NCI-H2029 treated with DMSO at 0.1 percent for 48 hours (cell line): ENCODE measurements at places on chromosomes 4 and X.

DNA sequence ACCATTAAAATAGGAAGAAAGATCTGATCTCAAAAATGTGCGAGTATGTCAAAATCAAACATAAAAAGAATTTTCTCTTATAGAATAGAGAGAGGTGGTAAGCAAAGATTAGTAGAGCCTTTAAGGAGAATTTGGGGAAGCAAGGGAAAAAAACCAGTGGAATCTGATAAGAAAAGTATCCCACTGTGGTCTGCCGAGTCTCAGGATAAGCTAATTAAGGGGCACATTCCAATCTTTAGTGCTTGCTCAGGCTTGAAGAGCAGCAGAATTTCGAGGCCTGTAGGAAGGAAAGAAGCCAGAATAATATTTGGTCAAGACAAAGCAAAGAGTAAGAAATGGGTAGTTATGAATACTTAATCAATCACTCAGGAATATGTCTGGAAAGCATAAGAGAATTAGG lies 13.0 kb downstream of the STATH start:
- DNase-seq = no peak

DNA sequence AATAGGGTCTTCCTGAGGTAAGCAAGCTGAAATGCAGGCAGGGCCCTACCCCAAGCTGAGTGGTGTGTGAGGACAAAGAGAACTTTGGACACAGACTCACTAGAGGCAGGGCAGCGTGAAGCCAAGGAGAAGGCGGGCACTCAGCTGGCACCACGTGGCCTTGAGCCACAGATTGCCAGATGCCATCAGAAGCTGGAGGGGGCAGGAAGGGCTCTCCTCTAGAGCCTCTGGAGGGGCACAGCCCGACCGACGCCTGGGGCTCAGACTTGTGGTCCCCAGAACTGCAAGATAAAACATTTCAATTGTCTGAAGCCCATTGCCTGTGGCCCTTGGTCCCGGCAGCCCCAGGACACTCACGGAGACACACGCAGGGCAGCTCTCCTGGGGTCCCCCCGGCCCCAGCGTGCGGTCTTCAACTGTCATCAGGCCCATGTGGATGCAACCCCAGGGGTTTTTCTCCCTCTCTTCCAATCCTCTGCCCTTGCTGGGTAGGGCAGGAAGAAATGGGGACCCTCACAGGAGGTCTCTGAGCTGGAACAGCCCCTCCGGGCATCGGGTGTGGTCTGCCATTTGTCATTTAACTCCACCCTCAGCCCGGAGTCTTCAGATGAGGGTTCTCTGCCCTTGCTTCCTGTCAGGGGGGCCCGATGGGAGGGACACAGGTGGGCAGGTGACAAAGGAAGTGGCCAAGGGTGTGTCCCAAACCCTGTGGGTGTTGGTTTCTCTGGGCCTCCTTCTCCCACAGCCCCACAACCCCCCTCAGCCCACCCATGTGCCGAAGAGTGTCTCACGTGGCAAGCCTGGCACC lies 22.2 kb downstream of the HMX1 start:
- DNase-seq = no peak

GRCh38 chr4:41144812-41145211 lies 69.5 kb downstream of the APBB2 start:
- no peak for DNase-seq

- no peak for DNase-seq
These were observed 595.6 kb upstream of the TENM3 start for GRCh38 chr4:181647396-181648147.

DNA sequence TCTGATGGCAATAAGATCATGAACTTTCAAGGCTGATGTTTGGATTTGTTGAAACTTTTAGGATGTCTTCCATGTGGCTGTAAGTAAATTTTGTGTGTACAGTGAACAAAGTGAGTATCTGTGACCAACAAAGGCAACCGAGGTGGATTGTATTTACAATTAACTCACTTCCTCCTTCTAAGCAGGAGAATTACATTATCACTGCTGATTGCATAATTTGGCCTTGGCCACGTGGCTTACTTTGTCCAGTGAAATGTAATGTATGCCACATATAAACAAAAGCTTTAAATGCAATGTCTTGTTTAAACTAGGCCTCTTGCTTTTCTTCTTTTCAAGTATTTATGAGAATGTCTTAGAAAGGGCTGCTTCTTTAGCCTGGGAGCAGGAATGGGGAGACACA lies 66.3 kb upstream of the MAD2L1 start:
- no peak for DNase-seq

DNA sequence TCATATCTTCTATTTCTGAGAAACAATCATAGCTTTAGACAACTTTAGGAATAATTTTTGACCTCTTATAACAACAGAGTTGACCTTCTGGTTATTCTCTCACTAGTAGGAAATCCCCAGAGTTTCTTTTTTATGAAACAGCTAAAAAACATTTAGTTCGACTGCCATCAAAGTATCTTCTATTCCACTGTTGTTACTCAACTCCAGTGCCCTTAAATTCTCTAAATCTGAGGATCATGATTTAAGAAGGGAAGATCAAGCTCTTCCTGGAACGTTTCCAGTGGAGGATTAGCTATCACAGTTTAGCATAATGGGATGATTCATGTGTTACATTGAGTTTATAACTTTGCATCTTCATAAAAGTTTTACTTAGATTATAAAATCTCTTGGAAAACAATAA lies 134.9 kb upstream of the VEGFC start:
- DNase-seq = no peak

GRCh38 chrX:16484338-16484737 lies 165.6 kb upstream of the S100G start:
- DNase-seq = no peak

GRCh38 chrX:121864561-121864960 lies 817.2 kb downstream of the GLUD2 start:
- no peak for DNase-seq

DNA sequence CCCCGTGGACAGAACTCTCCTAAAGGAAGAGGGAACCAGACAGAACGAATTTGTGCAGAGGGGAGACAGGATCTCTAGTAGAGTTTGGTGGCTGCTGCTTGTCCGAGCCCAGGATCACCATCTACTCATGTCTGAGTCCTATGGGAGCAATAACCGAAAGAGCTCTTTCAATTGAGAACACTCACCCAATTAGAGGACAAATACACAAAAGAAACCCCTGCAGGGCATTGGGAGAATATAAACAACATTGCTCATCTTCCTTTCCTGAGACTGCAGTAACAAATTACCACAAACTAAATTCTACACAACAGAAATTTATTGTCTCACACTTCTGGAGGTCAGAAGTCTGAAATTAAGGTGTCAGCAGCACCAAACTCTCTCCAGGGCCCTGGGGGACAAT lies 65.6 kb downstream of the SPINK2 start:
- no peak for DNase-seq

- DNase-seq = no peak
These were observed 18.1 kb upstream of the ADAD1 start for GRCh38 chr4:122360754-122361153.

DNA sequence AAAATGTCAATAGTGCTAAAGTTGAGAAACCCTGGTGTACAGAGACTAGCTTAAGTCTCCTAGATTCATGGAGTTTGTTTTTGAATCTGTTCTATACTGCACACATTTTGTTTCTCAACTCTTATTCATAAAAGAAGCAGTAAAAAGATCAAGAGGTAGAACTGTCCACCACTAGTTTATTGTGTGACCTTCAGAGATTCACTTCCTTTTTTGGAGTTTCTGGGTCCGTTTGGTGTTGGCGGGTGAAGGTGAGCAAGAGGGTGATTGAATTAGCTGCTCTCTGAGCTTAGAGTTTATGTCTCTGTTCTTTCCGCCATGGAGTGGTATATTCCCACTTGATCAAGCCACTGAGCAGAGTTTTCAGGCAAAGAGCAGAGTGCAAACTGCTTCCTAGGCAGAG lies 21.4 kb upstream of the PLAC1 start:
- no peak for DNase-seq

DNA sequence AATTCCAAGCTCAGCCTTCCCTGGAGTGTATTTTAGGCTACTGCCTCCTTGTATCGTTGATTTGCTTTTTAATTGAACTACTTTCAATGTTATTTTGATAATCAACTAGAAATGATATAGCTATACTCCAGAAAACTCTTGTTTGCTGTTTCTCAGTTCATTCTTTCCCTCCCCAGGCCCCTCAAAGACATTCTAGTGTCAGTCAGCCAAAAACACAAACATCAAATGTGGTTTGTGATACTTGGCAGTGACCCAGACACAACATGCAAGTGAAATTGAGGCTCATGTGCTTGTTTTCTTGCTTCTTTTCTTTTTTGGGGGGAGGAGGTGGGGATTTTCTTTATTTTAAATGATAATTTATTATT lies 7.6 kb downstream of the FAT4 start:
- no peak for DNase-seq

GRCh38 chr4:1870328-1870577 lies 940 bp upstream of the NSD2 start:
- peak; percentile 65 for DNase-seq

DNA sequence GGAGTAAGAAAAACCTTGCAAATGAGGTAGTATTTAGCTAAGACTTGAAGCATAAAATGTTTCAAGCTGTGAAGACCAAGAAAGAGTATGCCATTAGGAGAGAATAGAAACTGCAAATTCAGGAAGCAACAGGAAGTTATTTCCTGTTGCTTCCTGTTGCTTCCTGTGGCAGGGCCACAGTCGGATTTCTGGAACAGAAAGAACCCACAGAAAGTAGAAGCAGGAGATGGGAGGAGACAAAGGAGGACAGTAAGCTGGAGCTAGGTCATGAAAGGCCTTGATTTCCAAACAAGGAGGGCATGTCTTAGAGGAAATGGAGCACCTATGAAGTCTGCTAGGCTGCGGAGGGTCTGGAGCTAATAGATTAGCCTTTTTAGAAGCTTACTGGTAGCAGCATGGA lies 17.2 kb downstream of the ASB11 start:
- DNase-seq = no peak

- DNase-seq = no peak
These were observed 15.8 kb downstream of the TBC1D14 start for GRCh38 chr4:6925357-6925836.

DNA sequence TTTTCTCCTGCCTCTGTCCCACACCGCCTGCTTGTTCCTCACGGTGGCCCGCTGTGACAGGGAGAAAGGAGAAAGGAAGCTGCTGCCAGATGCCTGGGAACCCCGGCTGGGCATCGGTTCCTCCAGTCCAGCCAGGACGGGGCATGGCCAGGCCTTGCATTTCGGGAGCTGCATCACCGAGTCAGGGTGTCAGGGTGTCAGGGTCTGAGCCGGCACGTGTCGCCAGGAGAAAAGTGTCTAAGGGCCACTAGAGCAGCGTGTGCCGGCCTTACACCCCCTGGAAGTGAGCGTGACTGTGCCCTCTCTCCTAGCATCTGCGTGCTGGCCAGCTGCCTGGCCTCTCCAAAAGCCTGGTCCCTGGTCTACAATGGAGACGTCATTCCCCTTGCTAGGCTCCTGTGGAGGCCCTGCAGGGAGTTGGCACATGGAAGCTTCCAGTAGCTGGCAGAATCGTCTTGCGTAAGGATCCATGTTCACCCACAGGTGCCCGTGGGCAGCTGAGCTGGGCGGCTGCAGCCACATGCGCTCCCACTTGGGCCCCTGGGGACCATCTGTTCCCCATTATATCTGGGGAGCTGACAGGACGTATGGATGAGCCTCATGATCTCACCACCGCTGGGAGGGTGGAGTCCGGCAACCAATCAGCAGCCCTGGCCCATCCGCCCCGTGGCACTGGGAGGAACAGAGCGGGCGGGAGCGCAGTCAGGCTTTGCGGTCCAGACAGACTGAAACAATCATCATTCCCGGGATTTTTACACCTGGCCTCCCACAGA lies 39.9 kb upstream of the HMX1 start:
- DNase-seq = no peak

DNA sequence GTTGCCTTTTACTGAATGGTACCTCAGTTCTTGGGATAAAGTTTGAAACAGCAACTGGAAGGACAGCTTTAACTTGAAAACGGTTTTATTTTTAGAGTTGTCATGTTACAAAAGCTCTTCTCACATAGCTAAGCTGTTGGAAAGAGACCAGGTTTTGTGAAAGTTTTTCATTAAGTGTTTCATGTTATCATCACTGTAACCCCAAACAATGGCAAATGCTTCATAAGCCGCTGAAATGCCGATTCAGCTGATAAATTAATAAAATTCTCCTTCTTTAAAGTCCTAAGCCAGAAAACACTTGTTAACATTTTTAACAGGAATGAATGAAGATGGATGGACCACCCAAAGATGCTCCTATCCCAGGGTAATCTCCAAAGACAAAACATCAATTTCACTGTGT lies 76.1 kb upstream of the IRF2 start:
- DNase-seq = no peak

GRCh38 chr4:56575820-56576429 lies 70.3 kb downstream of the ARL9 start:
- no peak for DNase-seq

GRCh38 chrX:132217203-132218073 lies 1.8 kb downstream of the RAP2C start:
- DNase-seq = peak; percentile 40

- no peak for DNase-seq
These were observed 63.9 kb upstream of the PTPN13 start for GRCh38 chr4:86530183-86530582.

DNA sequence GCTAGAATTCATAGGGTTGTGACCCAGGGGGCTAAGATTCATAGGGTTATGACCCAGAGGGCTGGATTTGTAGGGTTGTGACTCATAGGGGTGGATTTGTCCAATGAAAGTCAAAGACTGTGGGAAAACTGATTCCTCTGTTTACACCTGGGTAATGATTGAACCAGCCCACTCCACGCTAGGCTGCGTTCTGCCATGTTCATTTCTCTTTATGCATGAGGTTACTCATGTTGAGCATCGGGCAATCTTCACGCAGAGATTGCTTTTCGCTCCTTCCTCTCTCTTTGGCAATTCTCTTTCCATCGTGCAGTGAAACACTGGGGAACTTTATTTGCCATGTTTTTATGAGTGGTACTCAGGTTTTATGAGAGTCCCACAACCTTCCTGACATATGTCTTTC lies 127.8 kb downstream of the CRLF2 start:
- no peak for DNase-seq

DNA sequence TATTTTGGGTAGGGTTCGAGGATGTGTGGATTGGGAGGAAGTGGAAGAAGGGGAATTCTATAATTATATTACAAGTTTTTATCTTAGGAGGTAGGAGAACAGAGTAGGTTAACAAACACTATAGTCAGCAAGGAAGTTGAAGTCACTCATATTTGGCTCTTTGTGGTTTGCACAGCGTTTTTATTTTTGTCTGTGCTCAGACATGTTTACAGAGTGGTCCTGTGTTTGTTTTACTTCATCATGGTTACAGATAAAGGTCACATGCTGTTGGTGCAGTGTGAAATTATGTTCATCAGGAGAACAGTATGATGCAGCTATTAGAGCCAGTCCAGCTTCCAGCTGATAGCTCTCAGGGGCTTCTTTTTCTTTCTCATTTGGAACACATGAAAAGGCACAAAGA lies 299.9 kb upstream of the SFRP2 start:
- DNase-seq = no peak

DNA sequence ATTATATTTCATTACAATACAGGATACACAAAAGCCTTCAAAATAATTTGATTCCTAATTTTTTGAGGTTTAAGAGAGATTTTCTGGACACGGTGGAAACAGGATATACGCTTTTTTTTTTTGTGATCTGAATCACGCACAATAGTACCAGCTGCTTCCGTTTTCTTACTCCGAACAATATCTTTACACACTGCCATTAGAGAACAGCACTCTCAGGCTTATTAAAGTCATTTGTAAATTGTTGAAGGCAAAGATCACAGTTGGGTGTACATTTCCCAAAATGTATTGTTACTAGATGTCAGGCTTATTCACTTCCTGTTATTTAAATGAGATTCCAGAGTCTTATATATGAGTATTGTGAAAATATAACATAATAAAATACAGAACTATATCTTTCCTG lies 71.5 kb downstream of the TMEM47 start:
- DNase-seq = no peak
